ENCODE measurements at places on chromosomes 16 and 17.

GRCh38 chr17:48995304-48995973 lies 1.7 kb upstream of the IGF2BP1 start:
- DNase-seq, result no peak

DNA sequence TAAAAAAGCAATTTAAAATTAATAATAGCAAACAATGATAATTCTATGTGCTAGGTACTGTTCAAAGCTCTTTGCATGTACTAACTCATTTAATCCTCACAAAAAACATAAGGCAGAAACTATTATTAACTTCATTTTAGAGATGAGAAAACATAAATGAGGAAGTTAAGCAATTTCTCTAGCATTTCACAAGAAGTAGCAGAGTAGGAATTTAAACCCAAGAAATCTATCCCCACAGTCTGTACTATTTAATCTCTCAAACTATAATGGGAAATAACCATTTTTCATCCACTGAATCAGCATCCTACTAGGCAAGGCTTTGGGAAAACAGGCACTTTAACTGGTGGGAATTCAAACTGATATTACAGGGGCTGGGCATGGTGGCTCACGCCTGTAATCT lies 42.2 kb upstream of the INTS2 start:
- no peak for DNase-seq

DNA sequence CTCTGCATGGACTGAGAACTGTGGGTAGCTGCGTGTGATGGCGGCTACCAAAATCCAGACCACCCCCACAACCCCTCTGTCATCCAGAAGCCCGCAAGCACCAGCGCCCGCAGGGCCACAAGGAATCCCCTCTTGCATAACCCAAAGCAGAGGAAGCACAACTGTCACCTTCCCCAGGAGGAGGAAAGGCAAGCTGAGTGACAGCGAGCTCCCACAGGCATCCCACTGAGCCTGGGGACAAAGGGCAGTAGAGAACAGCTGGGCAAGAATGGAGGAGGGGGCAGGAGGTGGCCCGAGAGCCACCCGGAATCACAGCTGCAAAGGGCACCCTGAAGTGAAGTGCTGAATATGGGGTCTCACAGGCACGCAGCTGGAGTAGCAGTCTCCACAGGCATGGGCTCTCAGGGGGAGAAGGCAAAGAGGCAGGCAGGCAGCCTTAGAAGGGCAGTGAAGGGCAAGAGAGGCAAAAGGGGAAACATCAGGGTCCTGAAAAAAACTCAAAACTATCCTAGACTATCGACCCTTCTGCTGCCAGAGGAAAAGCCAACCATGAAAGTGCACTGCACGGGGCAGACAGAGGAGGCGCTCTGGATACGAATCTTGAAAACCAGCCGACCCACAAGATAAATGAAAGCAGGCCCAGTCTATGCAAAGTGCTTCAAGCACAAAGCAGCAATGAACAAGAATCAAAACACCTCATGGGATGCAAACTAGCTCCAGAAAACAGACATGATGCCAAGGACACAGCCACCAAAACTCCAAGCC lies 17.1 kb downstream of the USP36 start:
- DNase-seq, result no peak

DNA sequence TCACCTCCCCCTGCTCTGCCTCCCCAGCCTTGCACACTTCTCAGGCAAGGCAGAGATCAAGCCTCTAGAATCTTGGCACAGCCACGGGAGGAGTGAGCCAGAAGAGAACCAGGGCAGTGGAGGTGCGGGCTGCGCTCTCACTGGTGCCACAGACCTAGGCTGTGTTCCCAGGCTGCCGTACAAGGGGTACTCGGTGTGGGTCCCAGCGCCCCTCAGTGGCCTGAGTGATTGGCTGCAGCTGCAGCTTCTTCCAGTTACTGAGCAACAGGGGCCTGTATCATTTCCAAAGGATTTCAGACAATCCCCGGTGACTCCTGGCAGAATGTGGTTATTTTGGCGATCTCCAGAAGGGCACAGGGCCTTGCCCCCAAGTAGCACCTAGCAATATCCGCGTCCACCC lies 1852.1 kb downstream of the TP53TG3F start:
- DNase-seq, result no peak

GRCh38 chr16:17459903-17460521 lies 10.7 kb downstream of the XYLT1 start:
- DNase-seq, result no peak

DNA sequence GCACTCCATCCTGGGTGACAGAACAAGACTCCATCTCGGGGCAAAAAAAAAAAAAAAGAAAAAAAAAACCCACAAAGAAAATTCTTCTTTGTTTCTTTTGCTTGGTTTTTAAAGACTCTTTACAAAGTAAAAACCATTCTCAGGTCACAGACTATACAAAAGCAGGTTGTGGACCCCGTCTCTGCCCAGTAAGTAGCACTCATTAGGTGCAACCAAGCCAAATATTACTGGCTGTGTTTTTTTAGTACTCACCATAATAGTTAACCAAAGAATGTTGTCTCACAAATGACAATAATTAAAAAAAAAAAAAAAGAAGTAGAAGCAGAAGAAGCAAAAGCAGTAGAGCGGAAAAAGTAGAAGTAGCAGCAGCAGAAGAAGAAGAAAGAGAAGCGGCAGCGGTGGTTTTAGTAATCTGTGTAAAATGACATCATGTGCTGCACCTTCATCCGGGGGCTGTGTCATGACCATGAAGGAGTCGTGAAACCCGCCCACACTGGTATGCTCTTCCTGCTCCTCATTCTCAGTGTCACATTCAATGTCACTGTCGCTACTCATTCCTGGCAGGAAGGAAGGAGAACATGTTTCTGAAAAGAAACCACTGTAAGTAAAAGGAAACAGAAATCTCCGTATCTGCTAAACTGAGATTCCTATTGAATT lies 105.4 kb downstream of the TRIM37 start:
- peak; percentile 65 for DNase-seq

All from central memory CD4-positive, alpha-beta T cell (primary cell).